Ovary (tissue), 10 donors: ENCODE measurements at places on chromosomes 11 and 22.
A peak's percentile ranks its signal among the peaks of the same experiment; 100 is the strongest.

- no peak for DNase-seq
Measured at GRCh38 chr22:40040927-40041326, 46.2 kb downstream of the FAM83F start.

GRCh38 chr11:8328848-8329330, 65.2 kb upstream of the LMO1 start:
- DNase-seq: peak; percentile 71

DNA sequence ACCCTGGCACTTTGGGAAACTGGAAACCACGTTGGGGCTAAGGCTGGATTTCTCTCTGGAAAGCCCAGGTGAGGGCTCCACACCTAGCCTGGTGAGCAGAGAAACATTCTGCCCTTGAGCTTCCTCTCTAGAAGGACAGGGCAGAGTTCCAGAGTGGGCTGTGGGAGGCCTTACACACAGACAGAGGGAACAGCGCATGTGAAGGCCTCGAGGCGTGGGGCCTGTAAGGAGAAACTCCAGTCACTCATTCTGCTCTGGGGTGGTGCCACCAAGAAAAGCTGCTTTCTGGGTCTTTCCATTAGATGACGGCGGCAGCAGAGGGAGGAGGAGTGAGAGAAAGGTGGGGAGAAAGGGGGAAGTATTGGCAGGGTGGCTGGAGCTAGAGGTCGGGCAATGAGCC, 183.1 kb downstream of the CHST1 start:
- DNase-seq: no peak

DNA sequence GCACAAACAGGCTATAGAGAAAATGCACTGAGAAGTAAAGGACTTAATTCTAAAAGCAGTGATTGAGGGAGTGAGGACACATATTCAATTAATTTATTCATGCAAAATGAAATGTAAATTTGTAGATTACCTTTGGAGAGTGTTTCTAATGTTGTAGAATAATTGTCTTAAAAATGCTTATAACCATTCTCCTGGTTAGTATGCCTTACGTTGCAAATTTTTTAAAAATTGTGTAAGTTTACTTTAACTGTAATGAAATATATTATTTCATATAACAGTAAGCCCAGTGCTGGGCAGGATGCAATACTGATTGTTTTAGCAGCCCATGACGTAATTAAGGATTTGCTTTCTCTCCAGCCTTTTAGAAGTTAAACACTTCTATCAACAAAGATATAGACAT, 26.6 kb downstream of the OR52E1 start:
- DNase-seq: no peak

GRCh38 chr11:104968355-104968855, at the start of gene CASP4:
TSS of gene CASP4 (minus strand) at chr11:104968574. CDS start at chr11:104968525, 49 bp downstream.
- no peak for DNase-seq

GRCh38 chr22:36340621-36341020, 47.1 kb downstream of the MYH9 start:
- no peak for DNase-seq

DNA sequence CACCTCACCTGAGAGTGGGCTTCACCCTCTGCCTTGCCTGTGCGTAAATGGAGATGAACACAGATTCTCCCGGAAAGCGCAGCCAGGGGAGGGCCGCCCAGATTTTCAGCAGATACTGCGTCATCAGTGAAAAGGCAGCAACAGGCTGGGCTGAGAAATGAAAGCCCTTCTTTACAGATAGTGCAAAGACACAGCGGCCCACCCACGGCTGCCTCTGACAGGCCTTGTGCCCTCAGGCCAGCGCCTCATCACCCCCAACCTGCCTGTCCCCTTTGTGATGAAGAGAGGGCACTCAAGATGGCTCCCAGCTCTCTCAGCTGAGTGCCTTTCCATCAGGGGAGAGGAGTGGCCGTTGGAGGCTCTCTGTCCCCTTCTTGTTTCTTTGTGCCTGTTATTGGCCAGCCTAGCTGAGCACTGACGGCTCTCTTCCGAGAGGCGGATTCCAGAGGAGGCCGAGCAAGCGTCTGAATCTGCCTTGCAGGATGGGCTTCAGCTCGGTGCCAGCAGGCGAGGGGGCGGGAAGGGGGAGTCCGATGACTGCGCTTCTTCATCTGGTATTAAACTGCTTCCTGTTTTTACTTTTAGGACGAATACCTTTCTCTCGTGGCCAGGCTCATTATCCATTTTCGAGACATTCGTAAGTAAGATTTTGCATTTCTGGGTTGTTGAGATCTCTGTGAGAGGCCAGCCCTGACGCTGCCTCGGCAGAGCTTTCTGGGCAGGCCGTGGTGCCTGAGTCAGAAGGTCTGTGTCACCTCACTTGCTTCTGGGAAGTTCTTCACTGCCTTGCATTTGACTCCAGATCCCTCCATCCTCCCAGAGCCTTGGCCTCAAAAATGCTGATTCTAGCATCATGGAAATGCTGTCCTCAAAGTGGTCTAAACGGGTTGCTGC, 43.7 kb downstream of the MED15 start:
- peak; percentile 71 for DNase-seq
